ENCODE measurements at places on chromosomes 16 and 17.

- no peak for DNase-seq
Measured at GRCh38 chr17:8695241-8695640, 49.4 kb downstream of the CCDC42 start.

DNA sequence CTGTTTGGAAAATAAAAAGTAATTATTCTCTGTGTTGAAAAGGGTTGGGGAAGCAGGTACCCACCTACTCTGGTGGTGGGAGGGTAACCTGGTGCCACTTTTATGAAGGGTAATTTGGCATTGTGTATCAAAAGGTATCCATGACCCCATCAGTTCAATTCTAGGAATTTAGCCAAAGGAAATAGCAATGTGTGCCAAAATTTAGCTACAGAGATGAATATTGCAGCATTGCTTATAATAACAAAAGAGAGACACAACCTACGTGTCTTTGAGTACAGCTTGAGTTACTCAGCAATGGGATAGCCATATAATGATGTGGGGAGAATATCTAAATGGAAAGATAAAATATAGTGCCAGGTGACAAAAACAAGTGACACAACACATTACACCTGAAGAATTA is 170.7 kb downstream of the NTN1 start:
- peak; percentile 42 for DNase-seq

GRCh38 chr17:10633738-10634379 is 23.2 kb downstream of the MYH3 start:
- DNase-seq = no peak

- DNase-seq = no peak
Measured at GRCh38 chr17:4751932-4752331, 12.2 kb upstream of the CXCL16 start.

DNA sequence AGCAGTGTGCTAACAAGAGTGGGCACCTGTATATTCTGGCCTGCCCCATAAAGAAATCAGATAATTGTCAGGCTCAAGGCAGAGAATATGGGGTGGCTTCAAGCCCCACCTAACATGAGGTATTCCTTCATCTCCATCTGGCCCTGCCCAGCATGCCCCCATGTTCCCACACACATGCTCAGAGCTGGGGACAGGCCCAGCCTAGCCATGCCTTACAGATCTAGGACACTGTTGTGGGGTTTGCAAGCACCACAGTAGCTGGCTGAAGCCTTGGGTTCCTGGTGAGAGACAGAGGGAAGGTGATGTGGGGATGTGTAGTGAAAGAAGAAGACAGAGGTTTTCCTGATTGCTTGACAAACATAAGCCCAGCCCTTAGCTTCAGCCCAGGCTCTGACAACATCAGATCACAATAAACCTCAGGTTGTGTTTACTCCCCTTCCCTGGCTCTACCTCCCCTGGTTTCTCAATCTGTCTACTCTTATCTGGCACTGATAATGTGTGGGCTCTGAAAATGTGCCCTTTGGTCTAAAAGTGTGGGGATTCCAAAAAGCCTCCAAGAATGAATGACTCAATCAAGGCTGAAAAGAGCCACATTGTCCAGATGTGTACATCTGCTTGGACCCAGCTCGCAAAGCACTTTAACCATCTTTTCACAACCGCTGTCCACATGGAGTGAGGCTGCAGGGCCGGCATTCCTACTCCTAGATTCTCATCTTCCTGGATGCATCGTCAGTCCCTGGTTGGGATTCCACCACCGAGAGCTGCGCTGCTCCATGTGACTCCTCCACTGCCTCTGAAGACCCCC is 34.4 kb downstream of the CDRT4 start:
- DNase-seq = no peak

GRCh38 chr16:56625943-56626654 is 518 bp downstream of the MT1E start:
- no peak for DNase-seq

DNA sequence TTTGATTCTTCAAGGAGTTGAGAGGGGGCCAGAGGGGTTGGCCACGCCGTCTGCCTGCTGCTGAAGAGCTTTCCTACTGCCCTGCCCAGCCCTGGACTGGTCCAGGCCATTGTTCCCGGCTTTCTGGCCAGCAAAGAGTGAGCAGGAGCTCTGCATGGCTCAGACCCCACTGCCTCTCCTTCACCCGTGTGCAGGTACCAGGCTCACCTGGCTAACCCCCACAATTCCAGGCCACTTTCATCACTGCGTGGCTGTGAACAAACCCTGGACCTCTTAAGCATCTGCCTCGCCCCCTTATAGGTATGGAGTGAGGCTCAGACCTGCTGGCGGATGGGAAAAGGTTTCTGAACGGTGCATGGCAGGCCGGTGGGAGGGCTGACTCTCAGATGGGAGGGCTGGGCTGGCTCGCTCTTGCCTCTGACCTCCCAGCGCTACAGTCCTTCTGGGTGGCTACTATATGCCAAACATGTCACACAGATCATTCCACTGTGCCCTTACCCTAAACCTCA is 8.9 kb downstream of the ZNF319 start:
- DNase-seq = no peak

DNA sequence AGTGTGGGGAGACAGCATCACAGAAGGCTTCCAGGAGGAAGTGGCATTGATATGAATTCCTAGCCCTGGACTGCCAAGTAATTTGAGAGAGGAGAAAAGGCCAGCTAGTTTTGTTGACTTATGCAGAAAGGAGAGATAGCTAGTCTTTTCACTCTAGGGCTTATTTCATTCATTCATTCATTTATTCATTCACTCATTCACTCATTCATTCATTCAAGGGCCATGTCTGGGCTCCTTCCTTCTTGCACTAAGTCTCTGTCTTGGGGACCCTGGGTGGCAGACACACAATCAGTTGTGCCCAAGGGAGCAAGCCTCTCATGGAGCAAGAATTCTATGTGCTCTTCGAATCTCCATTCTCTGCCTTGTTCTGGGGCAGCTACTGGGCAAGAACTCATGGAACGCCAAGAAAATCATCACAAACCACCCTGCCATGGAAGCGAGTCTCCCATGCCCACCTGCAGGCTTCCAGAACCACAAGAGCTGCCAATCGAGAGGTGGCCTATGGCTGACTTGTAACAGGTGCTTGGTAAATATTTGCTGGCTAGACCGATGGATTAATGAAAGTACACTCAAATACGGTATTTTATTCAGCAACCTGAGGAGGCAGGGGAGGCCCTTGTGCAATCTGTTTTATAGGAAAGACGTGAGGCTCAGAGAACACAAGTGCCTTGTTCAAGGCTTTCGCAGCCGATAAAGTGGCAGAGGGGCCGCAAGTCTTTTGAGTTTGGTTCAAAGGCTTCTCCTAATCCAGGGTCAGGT is 223.6 kb downstream of the XYLT1 start:
- no peak for DNase-seq
